ENCODE measurements at places on chromosomes 2 and 18. TPM values are rescaled to one million over a fixed set of nuclear protein-coding genes. Genes with fewer than 3 reads are reported as not detected.

DNA sequence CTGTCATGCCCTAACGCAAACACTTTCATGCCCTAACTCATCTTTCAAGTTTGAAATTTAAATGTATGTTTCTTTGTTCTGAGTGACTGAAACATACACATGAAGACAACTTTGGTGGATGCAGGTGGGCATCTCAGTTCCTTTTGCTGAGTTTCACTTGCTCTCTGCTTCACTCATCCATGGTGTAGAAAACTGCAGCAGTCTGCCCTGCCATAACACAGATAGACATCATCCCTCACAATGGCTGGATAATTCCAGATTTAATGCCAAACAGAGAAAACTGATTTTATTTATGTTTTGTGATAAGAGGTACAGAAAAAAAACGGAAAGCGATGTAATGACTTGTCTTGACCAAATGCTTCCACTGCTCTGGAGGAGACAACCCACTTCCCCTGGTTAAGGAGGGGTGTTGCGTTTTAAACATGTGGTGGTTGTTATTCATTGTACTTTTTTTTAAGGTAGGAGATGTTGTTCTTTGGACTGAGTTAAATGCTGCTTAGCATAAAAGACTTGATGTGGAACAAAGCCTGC, 70.4 kb downstream of the RHBDD1 start:
- no peak for DNase-seq

DNA sequence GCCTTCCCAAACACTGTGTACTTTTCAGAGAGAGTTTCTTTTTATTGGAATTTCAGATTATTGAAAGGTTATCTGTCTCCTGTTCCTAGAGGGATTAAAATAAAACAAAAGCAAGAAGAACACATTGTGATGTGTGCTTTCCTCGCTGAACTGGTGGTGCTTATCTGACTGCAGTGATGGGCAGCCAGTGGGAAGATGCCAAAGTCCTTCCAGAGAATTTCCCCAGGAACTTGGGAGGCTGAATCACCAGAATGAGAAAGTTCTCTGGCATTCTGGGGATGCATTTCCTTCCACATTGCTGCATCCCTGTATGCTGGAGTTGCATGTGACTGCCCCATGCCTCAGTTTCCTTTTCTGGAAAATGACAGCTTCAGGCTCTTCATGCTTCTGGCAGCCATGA, 53.9 kb upstream of the SEC11C start:
- no peak for DNase-seq

- peak; percentile 65 for DNase-seq
Observed at GRCh38 chr2:190407662-190408537, at the start of gene MFSD6. Gene MFSD6, plus strand, starts transcription at chr2:190408355. Its CDS starts 27,675 bp downstream, at chr2:190436030.

GALNT3 gene
- 13.1 TPM for total RNA-seq

DNA sequence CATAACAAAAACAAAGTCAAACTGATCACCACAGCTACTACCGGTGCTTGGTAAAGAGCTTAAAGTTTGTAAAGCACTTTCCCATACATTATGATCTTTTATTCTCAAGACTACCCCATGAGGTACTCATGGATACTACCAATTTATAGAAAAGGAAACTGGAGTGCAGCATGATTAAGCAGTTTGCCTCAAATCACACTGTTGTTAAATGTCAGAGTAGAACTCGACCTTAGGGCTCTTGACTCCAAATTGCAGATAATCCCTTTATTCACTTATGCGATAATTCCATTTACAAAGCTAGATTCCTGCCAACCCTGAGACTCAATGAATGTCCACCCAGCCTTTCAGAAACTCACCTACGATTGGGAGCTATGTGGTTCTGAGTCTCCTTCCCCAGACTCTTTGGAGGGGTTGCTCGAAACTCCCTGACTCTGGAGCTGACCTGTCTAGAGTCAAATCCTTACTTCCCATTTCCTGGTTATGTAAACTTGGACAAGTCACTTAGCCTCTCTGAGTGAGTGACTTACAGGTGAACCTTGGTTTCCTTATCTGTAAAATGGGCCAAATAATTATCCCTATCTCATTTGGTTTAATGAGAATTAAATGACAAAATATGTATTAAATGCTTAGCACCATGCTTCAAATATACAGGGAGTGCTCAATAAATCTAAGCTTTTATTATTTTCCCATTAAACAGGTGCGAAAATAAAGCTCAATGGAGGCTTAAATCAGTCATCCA, 47.4 kb downstream of the PSD4 start:
- DNase-seq: no peak
